ENCODE measurements at places on chromosomes 16 and 17.

- DNase-seq = no peak
Observed at GRCh38 chr17:37116671-37117185, 168.0 kb downstream of the AATF start.

DNA sequence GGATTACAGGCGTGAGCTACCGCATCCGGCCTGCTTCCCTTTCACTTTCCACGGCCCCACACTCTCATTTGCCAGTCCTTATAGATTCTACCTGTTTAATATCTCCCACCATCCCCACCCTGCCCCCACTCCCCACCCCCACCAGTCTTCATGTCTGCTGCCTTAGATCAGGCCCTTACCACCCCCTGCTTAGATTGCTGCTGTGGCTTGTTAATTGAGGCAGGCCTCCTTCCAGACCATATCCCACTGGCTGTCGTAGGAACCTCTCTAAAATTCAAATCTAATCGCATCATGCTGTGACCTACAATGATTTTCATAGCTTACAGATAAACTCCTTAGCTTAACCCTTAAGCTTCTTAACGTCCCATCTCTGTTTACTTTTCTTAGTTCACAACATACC is 4.9 kb downstream of the IQCK start:
- DNase-seq = no peak

DNA sequence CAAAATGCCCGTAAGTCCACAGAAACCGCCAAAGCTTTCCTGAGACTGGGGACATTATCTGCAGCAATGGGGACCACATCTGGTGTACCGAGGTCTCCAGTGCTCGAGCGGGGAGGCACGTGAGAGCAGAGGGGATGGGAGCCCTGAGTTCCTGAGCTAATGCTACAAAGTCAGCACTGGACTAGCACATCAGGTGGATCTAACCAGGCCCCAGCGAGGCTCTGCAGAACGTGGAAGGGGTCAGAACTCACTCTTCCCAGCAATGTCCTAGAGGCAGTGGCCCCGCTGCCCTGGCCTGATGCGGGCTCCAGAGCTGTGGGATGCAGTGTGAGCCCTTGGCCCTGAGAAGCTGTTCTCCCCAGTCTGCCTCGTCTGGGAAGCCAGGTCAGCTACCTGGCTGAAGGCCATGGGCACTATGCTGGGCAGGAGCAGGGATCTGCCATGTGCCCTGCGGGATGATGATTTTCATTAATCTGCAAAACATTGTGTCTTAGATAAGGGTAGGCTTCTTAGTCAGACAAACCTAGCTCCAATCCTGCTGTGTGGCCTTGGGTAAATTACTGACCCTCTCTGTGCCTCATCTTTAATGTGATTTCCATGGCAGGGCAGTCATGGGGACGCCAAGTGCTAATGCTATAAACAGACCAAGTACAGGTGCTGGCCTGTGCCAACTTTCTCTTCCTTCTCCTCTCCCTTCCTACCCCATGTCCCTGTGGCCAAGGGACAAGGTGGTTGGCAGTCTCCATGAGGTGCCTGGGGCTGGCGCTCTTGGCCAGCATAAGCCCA is 40.1 kb upstream of the SLC38A10 start:
- DNase-seq = no peak

- DNase-seq = no peak
Observed at GRCh38 chr16:25037632-25038031, 22.5 kb upstream of the ARHGAP17 start.

Measured in SIG-M5 (cell line).